ENCODE measurements at places on chromosomes 5 and 9.
A peak's percentile ranks its signal among the peaks of the same experiment; 100 is the strongest.

GRCh38 chr9:136054798-136055714 lies 40.0 kb downstream of the NACC2 start:
- DNase-seq: no peak

- DNase-seq: no peak
Measured at GRCh38 chr5:132008163-132008473, 3.3 kb downstream of the ACSL6 start.

DNA sequence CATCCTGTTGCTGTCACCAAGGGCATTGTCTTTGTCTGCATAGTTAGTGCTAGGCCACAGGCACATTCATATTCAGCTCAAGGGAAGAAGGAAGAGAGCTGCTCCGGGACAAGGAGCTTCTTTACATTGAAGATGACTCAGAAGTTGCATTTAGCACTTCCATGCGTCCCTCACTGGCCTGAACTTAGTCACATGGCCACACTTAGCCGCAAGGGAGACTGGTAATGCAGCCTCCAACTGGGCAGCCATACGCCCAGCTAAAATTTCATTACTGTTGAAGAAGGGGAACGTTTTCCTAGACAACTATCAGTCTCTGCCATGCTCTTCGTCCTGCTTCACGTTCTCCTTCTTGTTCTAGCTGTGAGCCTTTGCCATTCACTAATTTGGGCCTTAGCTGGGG lies 20.0 kb downstream of the ACTL7B start:
- DNase-seq: no peak

- no peak for DNase-seq
Measured at GRCh38 chr9:137243626-137244485, 2.8 kb downstream of the TUBB4B start.

GRCh38 chr9:72305102-72305546 lies 59.9 kb downstream of the ZFAND5 start:
- DNase-seq: peak; percentile 78

DNA sequence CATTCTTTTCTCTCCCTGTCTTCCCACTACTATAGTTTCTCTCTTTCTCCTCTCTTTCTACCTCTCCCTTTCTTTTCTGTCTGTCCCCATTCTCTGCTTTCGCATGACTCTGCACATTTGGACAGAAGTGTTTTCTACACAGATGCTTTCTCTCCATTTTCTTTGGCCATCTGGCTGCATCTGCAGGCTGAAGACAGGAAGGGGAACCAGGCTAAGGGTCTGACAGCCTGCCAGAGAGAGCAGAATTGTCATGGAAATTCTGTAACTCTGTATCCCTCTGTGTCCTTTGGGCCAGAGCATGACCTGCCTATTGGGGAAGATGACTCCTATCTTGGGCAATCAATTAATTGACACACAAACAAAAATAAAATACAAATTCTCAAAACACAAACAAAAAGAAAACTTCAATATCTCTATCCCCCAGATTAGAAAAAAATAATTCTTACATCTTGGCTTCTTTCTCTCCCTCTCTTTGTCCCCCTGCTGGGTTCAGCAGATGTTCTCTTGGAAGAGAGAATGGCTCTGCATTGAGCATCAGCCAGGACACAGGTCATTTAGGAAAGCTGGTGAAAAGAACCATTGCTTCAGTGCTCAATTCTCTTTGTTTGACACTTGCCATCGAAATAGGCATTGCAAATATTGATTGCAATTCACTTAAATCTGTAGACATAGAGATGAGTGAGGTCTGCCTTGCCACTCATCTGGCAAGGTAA lies 415.9 kb upstream of the KLF4 start:
- peak; percentile 42 for DNase-seq

GRCh38 chr5:151195622-151196021 lies 28.3 kb downstream of the CCDC69 start:
- DNase-seq: no peak

GRCh38 chr9:128835246-128836210 lies 5.9 kb upstream of the SPOUT1 start:
- DNase-seq: no peak

GRCh38 chr9:96062854-96063253 lies 187.4 kb downstream of the ERCC6L2 start:
- no peak for DNase-seq

- DNase-seq: peak; percentile 52
Measured at GRCh38 chr9:116476935-116477381, 210.1 kb upstream of the TRIM32 start.

DNA sequence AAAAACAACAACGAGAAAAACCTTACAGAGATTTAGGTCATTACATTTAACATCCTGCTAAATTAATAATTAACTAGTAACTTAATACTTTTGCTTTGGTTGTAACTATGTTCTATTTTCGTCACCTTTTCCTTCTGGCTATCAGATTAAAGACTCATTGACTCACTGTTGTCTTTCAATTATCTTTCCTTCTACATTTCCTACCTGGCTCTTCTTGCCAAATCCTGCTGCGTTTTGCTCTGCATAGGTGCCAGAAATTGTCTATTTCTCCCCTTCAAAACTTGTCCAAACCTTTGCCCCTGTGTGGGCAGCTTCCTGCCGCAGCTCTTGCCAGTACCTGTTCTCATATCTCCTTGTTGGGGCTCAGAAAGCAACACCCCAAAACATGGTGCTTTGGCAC lies 235.5 kb upstream of the ZNF608 start:
- no peak for DNase-seq

DNA sequence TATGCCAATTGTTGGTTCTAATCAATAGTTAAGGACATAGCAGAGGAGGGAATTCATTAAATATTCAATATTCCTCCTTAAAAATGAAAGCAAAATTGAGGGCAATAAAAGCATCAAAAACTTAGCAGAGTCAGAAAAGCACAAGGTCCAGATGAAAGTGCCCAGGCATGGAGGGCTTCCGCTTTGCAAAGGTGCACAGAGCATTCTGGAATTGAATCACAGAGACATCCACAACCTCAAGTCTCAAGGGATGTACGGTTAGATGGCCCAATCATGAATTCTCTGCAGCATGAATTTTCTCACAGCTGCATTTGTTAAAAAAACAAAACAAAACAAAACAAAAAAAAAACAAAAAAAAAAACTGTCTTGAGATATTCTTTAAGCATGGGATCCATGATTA lies 253.7 kb downstream of the SPOCK1 start:
- no peak for DNase-seq

- no peak for DNase-seq
Measured at GRCh38 chr9:35562895-35563780, 41.9 kb upstream of the TESK1 start.

- no peak for DNase-seq
Measured at GRCh38 chr9:136192289-136193126, 12.4 kb downstream of the LHX3 start.

GRCh38 chr5:34672196-34672595 lies 16.1 kb downstream of the RAI14 start:
- DNase-seq: no peak

- no peak for DNase-seq
Measured at GRCh38 chr5:7422316-7423106, 26.6 kb downstream of the ADCY2 start.

DNA sequence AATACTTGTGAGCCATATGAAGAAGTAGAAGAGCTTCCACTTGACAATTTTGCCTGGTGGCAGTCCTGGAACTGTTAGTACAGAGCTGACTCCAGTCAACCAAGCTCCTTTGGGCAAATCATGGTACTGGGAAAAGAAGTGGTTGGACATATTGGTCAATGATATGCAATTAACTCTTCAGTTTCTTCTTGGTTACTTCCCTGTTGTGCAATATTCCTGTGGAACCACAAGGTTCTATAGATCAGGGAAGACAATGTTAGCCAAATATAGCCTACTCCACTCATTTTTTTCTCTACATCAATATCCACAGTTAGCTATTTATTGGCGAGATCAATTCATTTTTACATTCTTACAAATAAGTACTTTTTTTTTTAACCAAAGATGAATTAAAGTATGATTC lies 14.4 kb upstream of the GDA start:
- DNase-seq: no peak

- peak; percentile 35 for DNase-seq
Measured at GRCh38 chr5:72284559-72285423, 35.2 kb downstream of the MRPS27 start.

DNA sequence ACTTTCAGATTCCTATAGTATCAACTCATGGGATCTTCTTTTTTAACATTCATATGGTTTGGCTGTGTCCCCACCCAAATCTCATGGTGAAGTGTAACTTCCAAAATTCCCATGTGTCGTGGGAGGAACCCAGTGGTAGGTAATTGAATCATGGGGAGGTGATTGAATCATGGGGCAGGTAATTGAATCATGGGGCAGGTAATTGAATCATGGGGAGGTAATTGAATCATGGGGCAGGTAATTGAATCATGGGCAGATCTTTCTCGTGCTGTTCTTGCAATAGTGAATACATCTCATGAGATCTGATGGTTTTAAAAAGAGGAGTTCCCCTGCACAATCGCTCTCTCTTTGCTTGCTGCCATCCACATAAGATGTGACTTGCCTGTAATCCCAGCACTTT lies 21.8 kb upstream of the AGGF1 start:
- DNase-seq: no peak

DNA sequence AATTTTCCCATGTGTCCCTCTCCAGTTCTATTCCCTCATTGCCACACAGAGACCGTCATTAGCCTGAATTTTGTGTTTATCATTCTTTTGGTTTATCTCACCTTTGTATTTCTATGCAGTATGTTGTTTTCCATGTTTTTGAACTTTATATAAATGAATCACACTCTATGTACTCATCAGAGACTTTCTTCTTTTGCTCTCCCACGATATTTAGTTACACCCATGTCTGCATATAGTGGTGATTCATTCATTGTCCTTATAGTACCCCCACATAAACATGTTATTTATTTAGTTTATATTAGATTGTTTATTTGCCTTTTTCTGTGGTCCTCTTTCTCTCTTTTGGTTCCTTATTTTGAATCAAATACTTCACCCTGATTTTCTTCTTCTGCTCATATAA lies 199.7 kb downstream of the FSTL4 start:
- no peak for DNase-seq

GRCh38 chr5:6886866-6887265 lies 173.6 kb downstream of the TENT4A start:
- no peak for DNase-seq

DNA sequence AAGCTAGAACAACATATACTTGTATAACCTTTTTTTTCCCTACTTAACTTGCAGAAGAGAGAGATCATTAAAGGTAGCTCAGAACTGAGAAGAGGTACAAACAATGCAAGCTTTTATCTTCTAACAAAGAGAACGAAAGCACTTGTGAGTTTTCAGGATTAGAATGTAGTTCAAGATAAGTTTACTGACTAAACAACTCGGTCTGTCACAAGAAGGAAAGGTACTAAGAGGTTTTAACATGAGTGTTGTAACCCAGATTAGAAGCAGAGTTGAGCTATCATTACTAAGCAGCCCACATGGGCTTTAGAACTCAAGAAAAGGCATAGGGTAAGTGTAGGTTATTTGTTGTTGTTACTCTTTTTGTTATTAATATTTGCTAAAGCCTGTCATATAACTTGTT lies 25.2 kb downstream of the GIN1 start:
- no peak for DNase-seq

DNA sequence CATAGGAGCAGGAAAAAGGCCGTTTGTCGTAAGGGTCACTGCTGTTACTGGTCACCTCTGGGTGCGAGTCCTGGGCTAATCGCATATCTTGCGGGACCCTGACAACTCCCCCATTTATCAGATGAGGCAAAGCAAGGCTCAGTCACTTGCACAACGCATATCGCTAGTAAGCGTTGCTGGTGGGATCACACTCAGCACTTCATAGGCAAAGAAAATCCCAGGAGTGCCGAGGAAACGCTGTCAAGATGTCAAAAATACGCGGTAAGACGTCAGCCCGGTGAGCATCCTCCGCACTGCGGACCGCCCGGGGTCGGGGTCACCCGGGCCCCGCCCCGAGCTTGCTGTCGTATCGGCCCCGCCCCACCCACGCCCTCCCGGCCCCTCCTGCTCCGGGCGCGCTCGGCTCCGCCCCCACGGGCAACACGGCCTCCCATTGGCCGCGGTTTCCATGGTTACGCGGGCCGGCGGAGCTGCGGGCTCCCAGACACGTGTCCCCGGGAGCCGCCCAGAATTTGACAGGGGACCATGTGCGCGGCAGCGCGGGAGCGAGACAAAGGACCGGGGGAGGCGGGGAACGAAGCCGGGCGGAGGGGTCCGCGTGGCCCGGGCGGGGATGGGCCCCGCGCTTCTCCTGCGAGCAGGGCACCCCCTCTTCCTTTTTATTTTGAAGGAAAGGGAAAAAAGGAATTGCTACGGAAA lies 80.2 kb upstream of the IER5L start:
- peak; percentile 95 for DNase-seq

GRCh38 chr9:33311953-33312352 lies 21.6 kb downstream of the NFX1 start:
- DNase-seq: no peak

DNA sequence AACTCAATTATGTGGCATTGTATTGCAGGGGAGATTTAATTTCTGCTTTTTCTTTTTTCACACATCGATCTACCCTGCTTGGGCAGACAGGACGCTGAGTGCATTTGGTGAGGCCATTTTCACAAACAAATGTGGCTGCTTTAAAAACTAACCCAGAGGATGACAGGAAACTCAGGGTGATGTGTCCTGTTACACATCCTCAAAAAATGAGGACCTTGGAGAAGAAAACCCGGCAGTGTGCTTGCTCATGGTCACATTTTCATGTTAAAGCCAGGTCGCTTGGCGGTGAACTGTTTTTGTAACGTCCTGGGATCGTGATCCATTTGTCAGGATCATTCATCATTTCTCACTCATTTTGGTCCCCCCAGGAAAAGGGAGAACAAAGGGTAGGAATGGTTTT lies 478.3 kb upstream of the ADAMTS16 start:
- DNase-seq: no peak

- no peak for DNase-seq
Measured at GRCh38 chr5:10525124-10525495, 38.8 kb upstream of the ANKRD33B start.

- DNase-seq: no peak
Measured at GRCh38 chr9:71816916-71817451, 48.7 kb upstream of the CEMIP2 start.

DNA sequence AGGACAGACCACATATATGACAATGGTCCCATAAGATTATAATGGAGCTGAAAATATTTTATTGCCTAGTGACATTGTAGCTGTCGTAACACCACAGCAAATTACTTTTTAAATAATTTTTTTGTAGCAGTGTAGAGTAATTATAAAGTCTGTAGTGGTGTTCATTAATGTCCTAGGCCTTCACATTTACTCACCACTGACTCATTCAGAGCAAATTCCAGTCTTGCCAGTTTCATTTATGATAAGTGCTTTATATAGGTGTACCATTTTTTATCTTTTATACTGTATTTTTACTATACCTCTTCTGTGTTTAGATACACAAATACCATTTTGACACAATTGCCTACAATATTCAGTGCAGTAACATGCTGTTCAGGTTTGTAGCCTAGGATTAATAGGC lies 67.6 kb downstream of the TLE4 start:
- no peak for DNase-seq

- DNase-seq: no peak
Measured at GRCh38 chr5:135054546-135054945, 20.5 kb upstream of the PITX1 start.

GRCh38 chr9:127758843-127759242 lies 19.6 kb downstream of the SH2D3C start:
- DNase-seq: no peak

GRCh38 chr9:116978155-116978554 lies 291.1 kb downstream of the TRIM32 start:
- no peak for DNase-seq
